Hindlimb muscle (tissue), 1 donor: ENCODE measurements at places on chromosomes 2 and 18. TPM values are rescaled to one million over a fixed set of nuclear protein-coding genes. Genes with fewer than 3 reads are reported as not detected.

Gene FAM98A
- polyA plus RNA-seq: 32.8 TPM

Gene CCDC74B
- 0.62 TPM for polyA plus RNA-seq

Gene SP140
- 0.85 TPM for polyA plus RNA-seq

Gene FBXO41
- polyA plus RNA-seq: 0.23 TPM

Gene REG1A
- polyA plus RNA-seq: not detected

Gene SCYGR4
- polyA plus RNA-seq: not detected

Gene STPG4
- not detected for polyA plus RNA-seq

Gene SMCHD1
- polyA plus RNA-seq: 33.0 TPM

Gene LYPD6
- polyA plus RNA-seq: 1.2 TPM

Gene PAX3
- 0.44 TPM for polyA plus RNA-seq

GRCh38 chr2:42927334-42928160, 135.2 kb upstream of the HAAO start:
- DNase-seq: no peak

GRCh38 chr2:226825056-226825455, 10.8 kb upstream of the RHBDD1 start:
- no peak for DNase-seq

DNA sequence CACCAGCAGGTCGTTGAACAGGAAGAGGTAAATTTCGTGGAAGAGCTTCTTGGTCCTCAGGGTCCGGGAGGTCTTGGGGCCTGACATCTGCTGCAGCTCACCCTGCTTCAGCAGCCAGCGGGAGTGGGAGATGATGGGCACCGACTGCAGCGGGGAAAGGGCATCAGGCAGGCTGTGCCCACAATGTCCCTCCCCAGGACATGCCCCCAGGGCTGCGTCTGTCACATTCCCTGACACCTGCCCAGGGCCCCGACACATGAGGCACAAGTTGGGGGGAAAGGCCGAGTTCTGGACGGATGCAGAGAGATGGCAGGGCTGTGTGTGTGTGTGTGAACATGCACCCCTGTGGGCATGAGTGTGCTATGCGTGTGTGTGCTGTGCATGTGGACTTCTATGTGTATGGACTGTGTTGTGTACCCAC, 13.9 kb downstream of the SNORC start:
- no peak for DNase-seq

DNA sequence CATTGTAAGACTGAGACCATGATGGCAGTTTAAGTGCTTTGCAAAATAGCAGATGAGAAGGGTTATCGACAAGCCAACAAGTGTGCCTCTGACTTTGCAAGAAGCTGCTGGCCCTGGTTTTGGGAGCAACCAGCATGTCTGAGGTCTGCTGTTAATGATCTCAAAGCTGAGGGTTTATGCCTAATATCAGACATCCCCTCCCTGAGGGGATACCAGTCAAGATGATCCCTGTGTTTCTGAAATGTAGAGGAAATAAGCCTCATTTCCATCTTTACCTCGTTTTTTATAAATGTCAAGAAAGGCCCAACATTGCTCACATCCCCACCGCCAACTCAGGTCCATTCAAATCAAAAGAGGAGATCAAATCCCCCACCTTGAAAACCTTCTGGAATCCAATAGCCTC, 120.6 kb downstream of the MYCN start:
- DNase-seq: no peak

DNA sequence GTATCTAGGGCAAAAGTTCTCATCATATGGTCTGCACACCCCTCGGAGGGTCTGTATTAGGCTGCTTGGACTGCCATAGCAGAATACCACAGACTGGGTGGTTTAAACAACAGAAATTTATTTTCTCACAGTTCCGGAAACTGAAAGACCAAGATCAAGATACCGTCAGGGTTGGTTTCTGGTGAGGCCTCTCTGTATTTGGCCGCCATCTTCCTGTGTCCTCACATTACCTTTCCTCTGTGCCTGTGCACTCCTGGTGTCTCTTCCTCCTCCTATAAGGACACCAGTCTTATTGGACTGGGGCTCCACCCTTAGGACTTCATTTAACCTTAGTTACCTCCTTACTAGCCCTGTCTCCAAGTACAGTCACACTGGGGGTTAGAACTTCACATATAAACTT, 132.5 kb downstream of the NCOA1 start:
- no peak for DNase-seq

DNA sequence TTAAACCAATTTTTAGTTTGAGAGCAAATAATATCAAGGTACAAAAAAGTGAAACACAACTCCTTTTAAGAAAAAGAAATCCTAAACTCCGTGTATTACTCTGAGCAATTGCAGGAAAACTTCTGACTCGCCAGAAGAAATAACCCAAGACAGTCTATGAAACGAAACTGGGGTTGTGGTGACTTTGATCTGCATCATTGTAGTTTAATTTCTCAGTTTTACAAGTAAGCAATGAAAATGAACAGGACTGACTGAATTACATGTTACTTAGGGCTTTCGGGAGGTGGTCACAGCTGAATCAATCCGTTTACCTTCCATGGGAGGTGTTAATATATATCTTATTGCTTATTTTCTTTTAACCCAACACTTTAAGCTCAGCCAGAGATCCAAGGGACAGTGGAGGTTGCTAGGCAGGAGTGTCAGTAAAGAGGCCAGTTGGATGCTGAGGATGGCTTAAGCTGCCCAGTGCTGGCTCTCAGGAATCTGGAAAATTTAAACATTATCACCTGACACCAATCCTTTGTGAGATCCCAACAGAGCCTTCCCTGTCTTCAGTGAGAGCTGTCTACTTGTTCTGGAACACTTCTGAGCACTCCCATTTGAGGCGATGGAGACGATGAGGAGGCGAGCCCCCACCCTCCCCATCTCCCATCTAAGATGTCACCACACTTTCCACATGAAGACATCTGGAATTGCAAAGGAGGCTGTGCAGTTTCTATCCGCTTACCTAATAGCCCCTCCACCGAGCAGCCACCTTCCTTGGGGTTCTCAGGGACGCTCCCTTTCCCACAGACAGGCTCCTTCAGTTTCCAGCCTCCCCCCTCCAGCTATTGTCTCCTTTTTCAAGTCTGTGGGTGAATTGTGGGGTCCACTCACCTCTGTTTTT, 3.6 kb upstream of the RAB31 start:
- DNase-seq: no peak

DNA sequence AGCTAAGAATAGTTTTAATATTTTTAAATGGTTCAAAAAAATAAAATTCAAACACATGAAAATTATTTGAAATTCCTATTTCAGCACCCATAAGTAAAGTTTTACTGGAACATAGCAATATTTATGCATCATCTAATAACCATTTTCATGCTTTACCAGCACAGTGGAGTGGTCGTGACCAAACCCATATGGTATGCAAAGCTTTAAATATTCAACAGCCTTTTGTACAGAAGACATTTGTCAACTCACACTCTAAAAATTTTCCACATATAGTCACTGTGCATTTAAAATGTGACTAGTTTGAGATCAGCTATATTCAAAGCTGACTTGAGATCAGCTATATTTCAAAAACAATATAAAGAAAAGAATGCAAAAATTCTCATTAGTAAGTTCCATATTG, 46.2 kb downstream of the PUM2 start:
- DNase-seq: no peak

- DNase-seq: no peak
These were observed 145.7 kb upstream of the MYCN start for GRCh38 chr2:15794608-15795134.

DNA sequence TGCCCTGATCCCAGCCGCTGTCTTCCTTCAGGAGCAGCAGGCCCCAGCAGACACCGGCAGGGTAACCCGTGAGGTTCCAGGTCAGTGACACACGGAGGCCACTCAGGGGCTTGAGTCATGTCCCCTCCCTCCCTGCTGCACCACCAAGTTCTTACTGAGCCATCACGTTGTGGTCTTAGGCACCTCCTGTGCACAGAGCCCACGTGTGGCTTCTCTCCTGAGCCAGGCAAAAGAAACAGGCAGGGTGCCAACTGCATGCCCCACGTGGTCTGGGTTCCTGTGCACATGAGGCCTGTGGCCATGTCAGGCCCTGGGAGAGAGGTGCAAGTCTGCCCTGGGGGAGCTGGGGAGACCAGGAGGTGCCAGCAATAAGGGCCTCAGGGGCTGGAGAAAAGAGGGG, 264.8 kb downstream of the KLHL29 start:
- no peak for DNase-seq

GRCh38 chr2:162242586-162243280, 512 bp downstream of the FAP start:
- DNase-seq: peak; percentile 59

GRCh38 chr2:172119089-172119488, 16.4 kb upstream of the DLX2 start:
- no peak for DNase-seq

DNA sequence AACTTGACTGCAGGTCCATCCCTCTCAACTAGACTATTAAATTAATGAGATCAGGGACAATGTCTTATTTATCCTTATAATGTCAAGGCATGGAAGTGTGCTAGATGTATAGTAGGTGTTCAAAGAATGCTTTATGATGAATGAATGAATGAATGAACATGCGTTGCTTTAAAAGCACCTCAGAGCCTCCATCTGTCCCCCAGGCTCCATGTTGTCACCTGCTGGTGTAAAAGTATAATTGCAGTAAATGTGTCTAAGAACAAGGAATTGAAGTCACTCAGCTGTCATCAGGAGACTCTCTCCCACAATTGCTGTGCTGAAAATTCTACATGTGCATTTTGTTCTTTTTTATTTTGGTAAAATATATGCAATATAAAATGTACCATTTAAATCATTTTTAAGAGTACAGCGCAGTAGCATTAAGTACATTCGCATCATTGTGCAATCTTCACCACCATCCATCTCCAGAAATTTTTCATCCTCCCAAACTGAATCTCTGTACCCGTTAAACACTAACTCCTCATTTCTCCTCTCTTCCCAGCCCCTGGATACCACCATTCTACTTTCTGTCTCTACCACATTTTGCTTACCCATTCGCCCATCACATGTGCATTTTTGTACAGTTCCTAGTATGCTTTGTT, 52.6 kb downstream of the GNAL start:
- DNase-seq: no peak

DNA sequence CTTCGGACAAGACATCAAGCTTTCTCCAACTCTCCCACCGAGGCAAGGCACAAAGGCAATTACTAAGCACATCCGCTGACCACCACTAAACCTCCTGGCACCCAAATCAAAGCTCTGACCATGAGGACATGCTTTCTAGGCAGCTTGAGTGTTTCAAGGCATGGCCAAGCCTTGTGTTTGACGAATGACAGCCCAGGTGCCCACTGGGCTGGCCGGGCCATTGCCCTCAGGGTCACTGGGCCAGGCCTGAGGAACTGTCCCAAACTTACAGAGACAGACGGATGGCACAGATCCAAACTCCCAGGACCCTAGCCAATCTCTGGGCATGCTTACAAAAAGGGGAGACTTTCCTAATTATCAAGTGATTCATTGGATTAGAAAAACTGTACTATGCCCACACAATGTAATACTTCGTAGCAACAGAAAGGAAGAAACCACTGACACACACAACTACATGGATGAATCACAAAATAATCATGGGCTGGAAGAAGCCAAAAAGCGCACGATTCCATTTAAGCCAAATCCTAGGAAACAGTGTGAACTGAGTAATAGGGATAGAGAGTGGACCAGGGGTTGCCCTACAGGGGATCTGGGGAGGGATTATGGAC, 20.2 kb downstream of the CRACDL start:
- DNase-seq: no peak

GRCh38 chr2:118670276-118670675, 177.2 kb downstream of the EN1 start:
- no peak for DNase-seq

GRCh38 chr18:79388043-79388442, 7.7 kb upstream of the NFATC1 start:
- DNase-seq: no peak

- no peak for DNase-seq
These were observed 68.7 kb upstream of the SPRED2 start for GRCh38 chr2:65501074-65501473.

DNA sequence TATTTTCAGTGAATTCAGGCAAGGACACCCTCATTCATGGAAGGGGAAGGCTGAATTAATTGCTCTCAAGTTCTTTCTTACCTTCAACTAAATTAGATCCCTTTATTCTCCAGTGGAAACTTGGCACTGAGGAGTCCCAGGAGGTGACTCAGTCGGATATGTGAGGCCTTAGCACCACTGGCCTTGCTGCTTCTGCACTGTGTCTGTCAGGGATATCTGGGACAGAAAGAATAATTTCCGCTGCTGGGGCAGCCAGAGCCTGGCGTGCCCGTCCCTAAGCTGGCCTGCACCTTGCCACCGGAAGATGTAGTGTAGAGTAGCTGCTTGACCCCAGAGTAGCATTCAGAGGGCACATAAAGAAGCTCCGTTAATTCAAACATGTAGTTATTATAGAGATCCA, 53.4 kb downstream of the LIMS1 start:
- no peak for DNase-seq

- DNase-seq: no peak
These were observed 995 bp downstream of the MBD5 start for GRCh38 chr2:148021886-148022285.

- no peak for DNase-seq
These were observed 44.1 kb downstream of the CABLES1 start for GRCh38 chr18:23179416-23179815.

DNA sequence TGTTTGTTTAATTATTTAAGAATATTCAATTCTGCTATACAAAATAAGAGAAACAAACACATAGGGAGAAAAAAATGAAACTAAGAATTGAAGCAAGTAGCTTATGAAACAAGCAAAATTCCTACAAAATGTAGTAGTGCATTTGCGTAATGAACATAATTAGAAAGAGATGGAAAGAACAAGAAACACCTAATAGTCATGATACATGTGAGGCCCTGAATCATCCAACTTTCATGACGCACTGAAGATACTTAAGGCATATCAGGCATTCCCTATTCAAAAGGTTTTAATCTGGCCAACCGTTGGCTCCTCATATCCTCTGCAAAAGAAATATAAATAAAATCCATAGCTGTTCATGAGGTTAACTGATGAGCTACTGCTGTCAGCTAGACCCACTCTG, 14.5 kb upstream of the NAB1 start:
- DNase-seq: no peak

DNA sequence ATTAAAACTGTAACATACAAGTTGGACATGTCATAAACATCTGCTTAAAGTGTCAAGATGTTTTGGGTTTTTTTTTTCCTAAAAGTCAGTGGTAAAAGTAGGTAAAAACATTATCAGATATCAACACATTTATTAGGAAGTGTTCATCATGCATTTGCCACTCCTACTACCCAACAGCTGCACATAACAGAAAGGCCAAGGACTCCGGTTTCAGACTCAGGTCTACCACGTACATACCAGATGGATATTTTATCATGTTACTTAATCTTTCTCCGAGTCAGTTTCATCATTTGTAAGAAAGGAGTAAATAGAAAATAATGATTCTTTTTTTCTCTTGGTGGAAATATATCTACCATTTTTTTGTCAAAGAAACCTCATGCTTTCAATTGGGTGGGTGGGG, 192.3 kb downstream of the UBE2E3 start:
- DNase-seq: no peak
